ENCODE measurements at places on chromosomes 12 and 14. TPM values are rescaled to one million over a fixed set of nuclear protein-coding genes. Genes with fewer than 3 reads are reported as not detected.

TAS2R19 gene
- not detected for polyA plus RNA-seq

CLEC9A gene
- 0.46 TPM for polyA plus RNA-seq

GALNT4 gene
- polyA plus RNA-seq = 14.6 TPM

MTERF2 gene
- 8.0 TPM for polyA plus RNA-seq

PPP4R4 gene
- polyA plus RNA-seq = 0.07 TPM

RPL10L gene
- 2.4 TPM for polyA plus RNA-seq

All from sigmoid colon (tissue), 7 donors.